ENCODE measurements at places on chromosomes 3 and 15.

DNA sequence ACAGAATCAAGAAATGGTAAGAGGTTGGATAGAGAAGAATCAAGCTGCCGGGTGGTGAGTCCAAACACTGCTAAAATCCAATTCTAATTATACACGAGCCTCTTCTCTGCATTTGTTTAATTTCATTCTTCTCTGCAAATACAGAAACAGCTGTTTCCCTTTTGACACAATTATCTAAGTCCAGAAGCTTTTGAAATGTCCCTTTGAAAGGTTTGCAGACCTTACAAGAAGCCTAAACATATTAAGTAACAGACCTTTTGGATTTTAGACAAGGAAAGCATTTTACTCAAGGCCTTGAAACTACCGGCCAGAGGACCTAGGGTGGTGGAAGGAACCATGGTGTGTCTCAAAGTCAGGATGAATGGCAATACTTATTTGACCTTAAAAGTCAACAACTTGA is 403.8 kb upstream of the ADAMTS9 start:
- DNase-seq: no peak

DNA sequence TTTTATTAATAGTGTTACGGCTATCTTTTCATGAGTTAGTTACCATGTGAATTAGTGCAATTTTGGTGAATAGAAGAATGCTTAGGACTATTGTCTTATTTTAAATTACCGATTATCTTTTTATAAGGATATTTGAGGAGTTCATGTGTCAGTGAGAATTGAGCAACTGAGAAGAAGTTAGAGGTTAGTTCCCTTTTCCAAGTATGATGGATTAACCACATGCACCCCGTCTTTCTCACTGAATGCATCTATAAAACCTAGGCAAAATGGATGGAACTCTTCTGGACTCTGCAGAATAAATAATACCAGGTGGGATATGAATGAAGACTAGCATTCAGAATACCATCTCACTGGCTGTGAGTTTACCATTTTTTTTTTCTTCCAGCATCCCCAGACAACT is 74.3 kb downstream of the TCF12 start:
- DNase-seq: no peak

DNA sequence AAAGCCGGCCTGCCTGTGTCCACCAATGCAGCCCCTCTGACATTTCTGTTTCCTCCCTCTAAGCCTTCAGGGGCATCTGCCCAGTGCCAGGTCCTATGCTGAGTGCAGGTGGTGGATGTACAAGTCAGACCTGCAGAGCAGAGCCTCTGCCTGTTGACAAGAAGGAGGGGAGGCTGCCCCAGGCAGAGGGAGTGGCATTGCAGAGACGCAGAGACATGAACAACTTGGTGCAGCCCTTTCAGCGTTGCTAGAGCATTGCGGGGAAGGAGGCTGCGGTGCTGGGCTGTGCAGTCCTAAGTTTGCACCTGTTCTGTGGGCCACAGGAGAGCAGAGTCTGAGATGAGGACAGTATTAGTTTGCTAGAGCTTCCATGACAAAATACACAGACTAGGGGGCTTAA is 65.2 kb downstream of the LSM3 start:
- no peak for DNase-seq

- no peak for DNase-seq
Observed at GRCh38 chr3:138398791-138399575, 35.4 kb upstream of the ESYT3 start.

DNA sequence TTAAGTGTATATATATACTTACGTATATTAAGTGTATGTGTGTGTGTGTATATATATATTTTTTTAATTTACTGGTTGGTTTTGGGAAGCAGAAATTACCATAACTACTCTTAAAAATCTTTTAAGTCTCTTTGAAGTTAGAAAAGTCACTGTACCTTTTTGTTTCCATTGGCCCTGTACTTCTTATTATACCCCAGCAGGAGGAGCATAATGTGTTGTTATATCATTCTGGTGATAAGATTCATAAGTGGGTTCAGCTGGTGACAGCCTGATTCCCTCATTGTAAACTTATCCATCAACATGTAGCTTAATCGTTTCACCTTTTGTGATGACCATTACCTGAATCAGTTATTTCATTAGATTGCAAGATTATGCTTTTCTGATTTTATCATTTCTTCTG is 30.8 kb downstream of the MLH1 start:
- DNase-seq: no peak
